Activated T-cell treated with anti-CD3 and anti-CD28 coated beads for 4 hours (primary cell): ENCODE measurements at places on chromosomes 6 and 20.
A peak's percentile ranks its signal among the peaks of the same experiment; 100 is the strongest.

GRCh38 chr20:5448449-5449118 is 131.8 kb upstream of the PROKR2 start:
- DNase-seq = peak; percentile 36

GRCh38 chr6:8082954-8083858 is 19.0 kb upstream of the BLOC1S5 start:
- DNase-seq = no peak

GRCh38 chr20:35716330-35716729 is 17.1 kb downstream of the ROMO1 start:
- no peak for DNase-seq

- no peak for DNase-seq
These were observed 920 bp upstream of the RNF5 start for GRCh38 chr6:32177183-32177787.

DNA sequence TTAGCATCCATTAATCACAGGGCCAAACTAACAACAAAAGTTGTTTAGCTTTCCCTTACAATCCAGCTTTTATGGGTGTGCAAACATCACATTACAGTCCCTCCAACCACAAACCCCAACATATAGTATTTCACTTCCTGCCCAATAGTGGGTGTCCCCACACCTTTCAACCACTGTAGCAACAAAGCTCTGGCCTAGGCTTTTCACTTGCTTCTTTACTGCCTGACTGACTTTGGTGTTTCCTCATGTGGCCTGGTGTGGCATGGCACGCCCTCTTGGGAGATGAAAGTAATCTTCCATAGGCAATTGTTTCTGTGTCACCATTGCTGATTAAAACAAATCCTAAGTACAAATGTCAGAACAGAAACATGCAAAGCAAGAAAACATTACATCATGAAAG is 46.3 kb downstream of the MCM8 start:
- DNase-seq = no peak

DNA sequence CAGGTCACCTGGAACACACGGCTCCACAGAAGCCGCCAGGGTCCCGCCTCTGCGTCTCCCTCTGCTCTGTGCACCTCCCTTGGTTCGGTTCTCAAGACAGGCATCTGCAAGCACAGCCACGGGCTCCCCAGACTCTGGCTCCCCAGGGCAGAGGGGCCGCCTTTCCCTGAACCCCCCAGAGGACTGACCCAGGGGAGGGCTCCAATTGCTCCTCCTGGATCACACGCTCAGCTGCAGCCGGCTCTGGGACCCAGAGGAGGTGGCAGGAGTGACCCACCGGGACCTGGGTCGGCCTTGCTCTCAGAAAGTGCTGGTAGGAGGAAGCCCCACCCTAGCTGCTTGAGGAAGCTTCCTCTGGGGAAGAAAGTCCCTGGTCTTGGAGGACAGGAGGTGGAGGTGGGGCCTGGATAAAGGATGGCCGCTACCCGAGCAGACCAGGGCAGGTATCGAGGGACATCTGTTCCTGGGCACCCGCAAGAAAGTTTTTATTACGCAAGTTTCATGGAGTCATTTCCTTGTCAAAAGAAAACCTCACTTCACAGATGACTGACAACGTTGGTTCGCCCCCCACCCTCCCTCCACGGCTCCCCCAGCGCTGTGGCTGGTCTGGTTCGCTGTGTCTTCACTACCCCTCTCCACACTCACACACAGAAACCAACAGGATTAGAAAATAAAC is 103.9 kb upstream of the AFDN start:
- no peak for DNase-seq

GRCh38 chr6:130778946-130779657 is 48.1 kb upstream of the SMLR1 start:
- no peak for DNase-seq

DNA sequence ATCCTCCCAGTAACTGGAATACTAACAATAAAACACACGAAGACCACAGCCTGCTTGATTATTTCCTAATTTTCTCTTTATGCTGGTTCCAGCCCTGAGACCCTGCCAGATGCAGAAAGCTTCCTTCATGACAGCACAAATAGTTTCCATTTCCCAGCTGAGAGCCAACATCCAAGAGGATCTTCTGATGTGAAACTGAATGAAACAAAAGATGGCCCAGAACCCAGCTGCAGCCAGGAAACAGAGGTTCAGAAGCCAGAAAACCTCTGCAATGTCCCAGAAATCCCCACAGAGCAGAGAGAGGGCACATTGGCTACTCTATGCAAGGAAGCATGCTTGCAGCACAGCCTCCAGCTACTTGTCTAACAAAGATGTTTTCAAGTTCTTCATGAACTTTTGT is 61.8 kb upstream of the PLEKHG1 start:
- DNase-seq = no peak

- no peak for DNase-seq
These were observed 29.8 kb downstream of the TGM2 start for GRCh38 chr20:38135271-38135650.

- DNase-seq = no peak
These were observed 90.5 kb downstream of the DHX35 start for GRCh38 chr20:39052676-39053075.

DNA sequence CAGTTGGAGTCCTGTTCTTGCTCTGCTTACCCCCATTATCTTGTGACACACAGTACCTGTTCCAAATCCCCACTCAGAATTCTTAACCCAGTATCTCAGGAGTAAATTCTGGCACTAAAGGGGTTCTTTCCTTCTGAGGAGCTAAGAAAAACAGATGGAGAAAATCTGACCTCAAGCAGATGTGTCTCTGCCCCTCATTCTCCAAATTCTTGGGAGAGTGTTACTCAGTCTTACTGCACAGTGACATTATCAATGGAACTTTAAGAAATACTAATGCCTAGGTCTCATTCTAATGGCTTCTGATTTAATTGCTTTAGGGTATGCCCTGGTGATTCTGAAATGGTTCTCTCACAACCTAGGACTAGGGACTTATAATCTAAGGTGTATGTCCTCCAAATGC is 40.6 kb upstream of the PTPRK start:
- DNase-seq = no peak

GRCh38 chr6:991192-991591 is 298.3 kb upstream of the EXOC2 start:
- DNase-seq = no peak

DNA sequence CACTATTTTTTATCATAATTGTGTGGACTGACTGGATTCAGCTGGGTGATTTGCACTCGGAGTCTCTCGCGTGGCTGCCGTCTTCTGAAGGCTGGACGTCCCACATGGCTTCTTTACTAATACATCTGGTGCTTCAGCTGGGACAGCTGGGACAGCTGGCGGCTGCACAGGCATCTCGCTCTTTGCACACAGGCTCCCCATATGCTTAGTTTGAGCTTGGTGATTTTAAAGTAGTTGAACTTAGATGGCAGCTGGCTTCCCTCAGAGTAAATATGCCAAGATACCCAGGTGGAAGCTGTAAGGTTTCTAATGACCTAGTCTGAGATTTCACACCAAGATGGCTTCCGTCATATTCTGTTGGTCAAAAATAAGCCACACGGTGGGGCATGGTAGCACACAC is 38.7 kb upstream of the PPP1R3G start:
- no peak for DNase-seq

DNA sequence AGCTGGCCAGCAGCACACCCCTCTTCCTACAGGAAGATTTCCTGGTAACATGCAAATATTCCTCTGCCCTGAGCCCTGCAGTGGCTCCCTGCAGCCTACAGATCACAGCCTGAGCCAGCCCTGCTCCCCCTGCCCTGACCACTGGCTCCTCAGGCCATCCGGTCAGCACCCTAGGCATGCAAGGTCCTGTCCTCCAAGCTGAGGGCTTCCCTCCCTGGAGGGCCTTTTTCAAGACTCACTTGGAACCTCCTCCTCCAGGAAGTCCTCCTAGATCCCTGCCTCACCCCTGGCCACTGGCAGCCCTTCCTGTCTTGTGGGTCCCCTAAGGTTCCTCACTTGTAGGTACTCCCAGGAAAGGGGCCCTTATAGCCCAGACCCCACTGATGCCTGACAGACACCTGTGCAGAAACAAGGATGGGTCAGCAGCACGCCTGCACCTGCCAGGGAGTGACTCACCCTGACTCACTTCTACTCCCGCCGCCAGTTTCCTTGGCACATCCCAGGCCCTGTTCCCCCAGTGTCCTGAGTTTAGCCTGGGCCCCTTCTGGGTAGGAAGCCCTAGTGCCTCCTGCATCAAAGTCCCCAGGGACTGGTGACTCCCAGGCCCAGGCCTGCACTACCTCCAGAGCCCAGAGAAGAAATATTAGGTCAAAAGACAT is 3.2 kb downstream of the SLC4A11 start:
- no peak for DNase-seq

DNA sequence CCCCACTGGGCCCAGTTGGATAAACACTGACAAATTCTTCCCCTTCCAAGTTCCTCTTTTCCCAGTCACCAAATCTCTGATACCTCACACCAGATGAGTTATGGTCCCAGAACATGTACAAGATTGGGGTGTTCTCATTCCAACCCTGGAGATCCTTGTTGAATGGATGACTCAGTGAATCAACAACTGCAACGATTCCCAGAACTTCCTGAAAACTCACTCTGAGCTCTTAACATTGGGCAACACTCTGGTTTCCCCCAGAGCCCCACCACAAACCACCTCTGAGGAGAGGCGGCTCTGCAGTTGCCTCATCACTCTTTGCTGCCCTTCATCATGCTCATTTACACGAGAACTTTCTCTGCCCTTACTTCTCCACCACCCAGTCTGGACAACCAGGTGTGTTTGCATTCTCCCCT is 115.2 kb downstream of the MRPL14 start:
- no peak for DNase-seq

DNA sequence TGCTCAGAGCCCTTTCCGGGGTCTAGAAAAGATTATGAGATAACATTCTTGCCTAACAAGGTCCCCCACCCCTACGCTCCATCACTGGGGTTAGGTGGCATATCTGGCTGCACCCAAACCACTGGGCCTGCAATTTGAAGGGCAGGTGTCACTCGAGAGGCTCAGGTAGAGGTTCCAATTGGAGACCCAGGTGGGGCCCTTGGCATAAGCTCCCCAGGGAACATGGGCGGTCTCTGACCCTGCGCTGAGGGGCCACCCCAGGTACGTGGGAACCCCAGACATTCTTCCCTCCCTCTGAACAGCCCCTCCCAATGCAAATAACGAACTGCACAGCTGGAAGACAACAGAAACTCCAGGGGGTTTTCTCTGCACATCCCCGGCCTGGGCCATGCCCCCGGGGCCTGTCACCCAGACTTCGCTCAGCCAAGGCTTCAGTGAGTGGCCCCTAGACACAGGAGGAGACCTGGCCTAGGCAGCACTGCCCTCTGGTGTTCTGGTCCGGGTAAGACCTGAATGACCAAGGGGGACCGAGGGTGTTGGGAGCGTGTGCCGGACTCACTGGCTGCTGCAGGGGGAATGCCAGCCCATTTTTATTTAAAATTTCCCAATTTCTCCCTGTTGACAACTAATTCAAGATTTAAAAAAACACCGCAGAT is 47.5 kb downstream of the DSTN start:
- DNase-seq = peak; percentile 27

DNA sequence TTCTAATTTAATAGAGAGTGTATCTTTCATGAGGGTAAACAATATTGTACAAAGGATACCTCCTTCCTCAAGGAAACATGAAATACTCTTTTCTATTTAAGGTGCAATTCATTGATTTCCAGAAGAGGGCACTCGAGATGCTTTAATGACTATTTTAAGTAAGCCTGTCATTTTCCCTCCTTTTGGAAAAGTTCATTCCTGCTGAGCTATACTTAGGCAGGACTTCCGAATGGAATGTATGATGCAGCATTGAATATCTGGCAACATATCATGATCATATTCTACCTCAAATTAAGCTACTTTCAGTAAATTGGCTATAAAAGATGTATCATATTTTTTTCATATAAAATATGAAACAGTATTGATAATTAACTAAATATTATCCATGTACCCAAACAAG is 5.0 kb downstream of the DST start:
- DNase-seq = no peak

DNA sequence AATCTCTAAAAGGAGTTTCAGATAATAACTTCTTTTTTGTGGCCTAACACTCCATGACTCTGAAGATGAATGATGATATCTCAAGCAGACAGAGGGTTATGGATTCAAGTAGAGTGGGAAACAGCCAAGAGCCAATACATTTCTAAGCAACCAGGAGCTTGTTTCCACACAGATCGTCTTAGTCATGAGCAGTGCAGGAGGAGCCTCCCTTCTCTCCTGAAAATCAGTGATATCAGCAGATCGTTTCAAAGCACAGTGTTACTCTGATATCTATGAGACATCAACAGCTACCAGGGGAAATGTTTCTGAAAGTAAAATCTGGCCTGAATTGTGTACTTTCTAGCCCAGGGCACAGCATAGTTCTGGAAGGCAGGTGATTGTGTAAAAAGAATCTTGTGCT is 11.5 kb downstream of the ADGRG6 start:
- no peak for DNase-seq

DNA sequence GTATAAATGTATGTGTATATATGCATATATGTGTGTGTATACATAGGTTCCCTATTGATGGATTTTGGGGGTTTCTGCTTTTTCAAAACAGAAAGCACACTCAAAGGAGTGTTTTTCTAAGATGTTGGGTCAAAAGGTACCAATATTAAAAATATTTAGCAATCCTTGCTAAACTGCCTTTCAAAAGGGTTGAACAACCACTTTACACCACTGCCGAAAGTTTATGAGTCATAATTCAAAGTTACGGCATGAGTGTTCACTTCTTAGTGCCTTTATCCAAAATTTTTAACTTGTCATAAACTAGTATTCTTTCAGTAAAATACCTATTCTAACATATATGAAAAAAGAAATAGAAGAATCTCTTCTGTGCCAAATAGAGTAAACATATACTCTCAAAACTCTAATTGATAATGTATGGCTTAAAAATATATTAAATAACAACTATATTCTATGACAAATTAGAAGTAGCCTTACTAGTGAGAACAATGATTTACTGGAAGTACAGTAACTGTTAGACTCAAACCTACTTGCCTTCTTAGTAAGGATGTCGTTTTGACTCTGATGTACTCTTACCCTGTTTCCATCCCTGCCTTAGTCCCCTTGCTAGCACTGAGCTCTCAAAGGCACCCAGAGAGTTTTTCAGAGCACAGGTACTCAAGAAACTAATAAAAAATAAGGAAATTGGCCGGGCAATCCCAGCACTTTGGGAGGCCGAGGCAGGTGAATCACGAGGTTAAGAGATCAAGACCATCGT is 136.1 kb downstream of the INSM1 start:
- no peak for DNase-seq

DNA sequence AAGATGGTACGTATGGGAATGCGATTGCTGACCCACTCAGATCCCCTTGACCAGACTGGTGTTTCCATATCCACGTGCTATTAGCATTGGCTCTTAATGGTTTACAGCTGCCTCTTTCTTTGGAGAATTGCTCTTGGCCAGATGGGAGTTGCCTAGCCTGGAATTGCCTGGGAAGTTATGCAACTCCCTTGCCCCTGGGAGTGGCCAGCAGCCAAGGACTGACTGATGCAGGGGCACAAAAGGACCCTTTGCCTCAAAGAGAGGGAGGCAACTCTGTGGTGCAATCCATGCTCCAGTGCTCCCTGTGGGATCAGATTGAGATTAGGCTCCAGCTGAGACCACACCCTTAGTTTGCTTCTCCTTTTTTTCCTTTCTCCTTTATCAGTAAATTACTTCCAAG is 203.5 kb upstream of the JAG1 start:
- DNase-seq = no peak

- no peak for DNase-seq
These were observed 1.8 kb upstream of the CST3 start for GRCh38 chr20:23639490-23639958.
